ENCODE measurements at places on chromosomes 5 and 9.

DNA sequence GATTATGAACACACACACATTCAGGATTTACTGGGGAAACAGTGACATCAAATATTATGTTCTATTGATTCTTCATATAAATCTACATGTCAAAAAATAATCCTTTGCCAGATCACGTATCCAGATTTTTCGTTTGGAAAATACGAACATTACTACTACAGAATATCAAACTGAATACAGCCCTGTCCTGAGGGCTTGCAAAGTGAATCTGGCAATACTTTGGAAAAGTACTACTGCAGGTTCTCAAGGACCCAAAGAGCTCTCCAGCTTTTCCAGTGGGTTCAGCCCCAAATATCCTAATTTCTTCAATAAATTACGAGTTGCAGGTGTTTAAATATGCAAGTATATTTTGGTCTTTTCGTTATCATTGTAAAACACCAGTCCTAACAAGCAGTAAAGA is 411 bp upstream of the NDUFS4 start:
- DNase-seq = no peak

DNA sequence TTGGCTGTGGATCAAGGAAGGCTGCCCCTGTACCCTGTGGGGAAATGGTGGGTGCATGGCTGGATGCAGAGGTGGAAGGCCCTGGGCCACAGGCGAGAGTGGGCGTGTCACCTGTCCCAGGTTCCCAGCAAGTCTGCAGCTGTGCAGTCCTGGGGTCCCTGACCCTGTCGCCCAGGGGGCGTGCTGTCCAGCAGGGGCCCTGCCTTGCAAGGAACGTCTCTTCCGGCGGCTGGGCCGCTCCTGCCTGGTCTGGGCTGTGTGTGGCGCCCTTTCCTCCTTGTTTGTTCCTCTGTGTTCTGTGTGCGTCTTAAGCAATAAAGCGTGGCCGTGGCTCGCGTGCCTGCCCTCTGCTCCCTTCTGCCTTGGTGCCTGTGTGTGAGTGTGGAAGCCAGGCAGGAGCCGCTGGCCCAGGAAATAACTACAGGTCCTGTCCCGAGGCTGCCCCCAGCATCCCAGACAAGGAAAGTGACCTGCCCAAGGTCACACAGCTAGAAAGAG is 8.4 kb downstream of the SLC2A6 start:
- no peak for DNase-seq

DNA sequence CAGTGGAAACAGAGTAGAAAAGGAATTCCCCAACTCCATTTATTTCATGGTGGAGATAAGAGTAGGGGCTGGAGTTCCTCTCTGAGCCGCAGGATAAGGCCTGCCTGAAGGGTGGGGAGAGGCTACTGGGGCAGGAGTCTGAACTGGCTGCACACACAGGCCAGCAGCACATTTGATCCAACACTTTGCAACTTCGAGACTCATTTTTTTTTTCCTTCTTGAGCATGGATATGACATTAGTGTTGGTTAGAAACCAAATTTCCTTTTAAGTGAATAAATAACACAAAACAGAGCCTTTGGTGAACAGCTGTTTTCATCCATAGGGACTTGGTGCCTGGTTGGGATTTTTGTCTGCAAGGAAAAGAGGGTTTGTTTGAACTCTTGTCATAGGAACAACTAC is 76.6 kb downstream of the RALGPS1 start:
- DNase-seq = no peak

GRCh38 chr5:97162045-97162444 is 19.6 kb upstream of the LIX1 start:
- DNase-seq = peak; percentile 21

DNA sequence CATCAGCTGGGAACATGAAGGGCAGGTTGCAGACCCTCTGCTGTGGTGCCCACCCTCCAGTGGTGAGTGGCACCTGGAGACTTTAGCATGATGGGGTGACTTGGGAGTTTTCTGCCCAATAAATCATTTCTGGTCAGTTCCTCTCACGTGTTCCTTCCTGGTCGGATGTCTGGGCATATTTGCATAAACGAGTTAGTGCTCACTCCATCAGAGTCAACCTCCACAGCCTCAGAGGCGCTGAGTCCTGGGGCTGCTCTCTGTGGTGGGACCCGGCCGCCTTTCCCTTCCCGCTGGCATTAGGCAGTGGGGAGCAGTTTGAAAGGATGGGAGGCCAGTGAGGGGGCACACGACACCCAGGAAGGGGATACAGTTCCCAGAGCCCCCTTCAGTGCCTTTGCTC is 114.0 kb upstream of the FCN2 start:
- no peak for DNase-seq

GRCh38 chr9:33778700-33779351 is 16.5 kb upstream of the PRSS3 start:
- peak; percentile 16 for DNase-seq

DNA sequence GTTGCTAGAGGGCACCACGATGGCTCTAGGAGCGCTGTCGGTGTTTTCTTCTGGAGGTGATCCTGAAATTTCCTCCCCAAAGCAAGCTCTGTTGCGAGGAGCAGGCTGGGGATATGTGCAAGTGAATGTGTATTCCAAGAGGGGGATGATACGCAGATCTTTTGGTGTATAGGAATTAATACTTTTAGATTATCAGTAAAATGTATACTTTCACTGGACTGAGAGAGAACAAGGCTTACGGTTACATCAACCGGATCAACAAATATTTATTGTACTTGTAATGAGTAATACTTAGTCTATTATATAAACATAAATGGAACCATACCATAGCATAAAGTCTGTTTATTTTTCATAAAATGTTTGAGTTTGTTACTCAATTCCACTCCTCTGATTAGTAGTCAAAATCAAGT is 632 bp upstream of the PRKAA1 start:
- no peak for DNase-seq

DNA sequence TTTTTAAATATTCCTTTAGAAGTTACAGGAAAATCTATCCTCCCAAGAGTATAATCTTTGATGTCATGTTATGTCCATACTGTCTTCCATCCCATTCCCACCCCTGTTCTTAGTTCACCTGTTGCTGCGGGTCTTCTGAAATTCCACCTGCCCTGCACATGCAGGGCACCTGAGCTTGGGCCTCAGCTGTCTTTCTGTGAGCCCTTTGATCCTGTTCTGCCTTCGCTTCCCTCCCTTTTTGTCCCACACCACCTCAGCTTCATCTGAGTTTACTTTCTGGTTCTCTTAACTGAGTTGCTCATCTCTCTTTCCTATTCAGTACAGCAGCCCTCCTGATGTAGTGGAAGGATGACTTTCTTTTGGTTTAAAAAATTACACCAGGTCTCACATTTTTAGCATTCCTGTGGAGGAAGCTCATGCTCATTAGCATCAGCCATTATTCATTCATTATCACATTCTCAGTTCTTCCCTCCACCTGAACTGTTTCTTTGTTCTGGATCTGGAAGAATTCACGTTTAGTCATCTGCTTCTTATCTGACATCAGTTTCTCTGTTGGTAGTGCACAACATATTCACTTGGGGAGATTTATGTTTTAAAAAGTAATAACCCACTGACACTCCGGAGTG is 211.0 kb downstream of the ADCY2 start:
- no peak for DNase-seq

- DNase-seq = no peak
Observed at GRCh38 chr9:96484521-96484931, 34.6 kb downstream of the HABP4 start.

DNA sequence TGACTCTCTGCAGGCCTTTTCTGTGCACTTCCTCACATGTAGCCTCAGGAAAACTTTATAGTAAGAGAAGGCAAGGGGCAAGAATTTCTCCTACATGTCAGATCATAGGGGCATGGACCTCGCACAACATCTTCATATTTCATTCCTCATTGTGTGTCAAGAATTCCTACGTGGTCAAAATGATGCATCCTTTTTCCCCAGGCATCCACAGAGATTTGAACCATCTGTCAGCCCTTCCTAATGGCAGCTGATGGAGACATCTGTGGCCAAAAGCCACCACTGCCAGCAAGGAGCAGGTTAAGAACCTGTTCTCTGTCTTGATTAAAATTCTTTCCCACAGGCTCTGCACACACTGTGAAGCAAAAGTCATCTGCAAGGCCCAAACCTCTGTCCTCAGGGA is 42.5 kb downstream of the MFAP3 start:
- DNase-seq = no peak

- no peak for DNase-seq
Observed at GRCh38 chr5:175378444-175379028, 65.4 kb downstream of the DRD1 start.

GRCh38 chr5:133675376-133676154 is 63.2 kb upstream of the FSTL4 start:
- DNase-seq = no peak

- no peak for DNase-seq
Observed at GRCh38 chr5:110251366-110251765, 475.1 kb downstream of the TMEM232 start.

GRCh38 chr5:95385334-95385733 is 5.8 kb upstream of the FAM81B start:
- no peak for DNase-seq

- DNase-seq = no peak
Observed at GRCh38 chr5:135598691-135599395, 20.1 kb upstream of the CXCL14 start.

DNA sequence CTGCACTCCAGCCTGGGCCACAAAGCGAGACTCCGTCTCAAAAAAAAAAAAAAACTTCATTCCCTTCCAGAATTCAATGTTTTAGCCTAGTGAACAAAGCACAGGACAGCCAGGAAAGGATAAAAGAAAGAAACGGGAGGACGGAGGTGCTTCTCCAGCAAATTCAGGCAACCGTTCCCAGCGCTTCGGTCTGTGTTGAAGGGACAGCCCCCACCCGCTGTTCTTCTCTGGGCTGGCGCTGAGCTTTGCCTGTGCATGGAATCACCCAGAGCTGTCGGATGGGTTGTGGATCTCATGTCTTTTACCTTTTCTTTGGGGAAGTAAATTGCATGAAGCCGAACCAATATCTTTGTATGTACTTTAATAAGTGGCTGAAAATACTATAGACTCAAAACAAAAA is 248.4 kb upstream of the IRX2 start:
- no peak for DNase-seq

DNA sequence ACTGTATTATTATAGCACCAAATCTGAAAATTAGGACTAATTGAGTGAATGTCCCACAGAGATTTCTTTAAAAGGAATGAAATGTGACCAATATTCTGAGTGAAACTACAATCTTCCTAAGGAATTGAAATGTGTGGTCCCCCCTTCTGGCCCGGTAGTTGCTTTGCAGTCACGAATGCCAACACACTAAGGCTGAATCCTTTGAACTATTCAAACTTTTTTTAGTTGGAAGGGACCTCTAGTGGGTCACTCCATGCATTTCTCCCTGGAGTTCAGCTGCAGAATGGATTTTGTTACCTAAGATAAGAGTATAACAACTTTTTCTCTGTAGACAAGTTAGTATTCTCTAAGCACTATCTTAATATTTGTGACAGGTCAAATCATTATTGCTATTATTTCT is 2.8 kb downstream of the CDH6 start:
- DNase-seq = no peak

- no peak for DNase-seq
Observed at GRCh38 chr9:100673249-100673648, 95.4 kb downstream of the CAVIN4 start.

DNA sequence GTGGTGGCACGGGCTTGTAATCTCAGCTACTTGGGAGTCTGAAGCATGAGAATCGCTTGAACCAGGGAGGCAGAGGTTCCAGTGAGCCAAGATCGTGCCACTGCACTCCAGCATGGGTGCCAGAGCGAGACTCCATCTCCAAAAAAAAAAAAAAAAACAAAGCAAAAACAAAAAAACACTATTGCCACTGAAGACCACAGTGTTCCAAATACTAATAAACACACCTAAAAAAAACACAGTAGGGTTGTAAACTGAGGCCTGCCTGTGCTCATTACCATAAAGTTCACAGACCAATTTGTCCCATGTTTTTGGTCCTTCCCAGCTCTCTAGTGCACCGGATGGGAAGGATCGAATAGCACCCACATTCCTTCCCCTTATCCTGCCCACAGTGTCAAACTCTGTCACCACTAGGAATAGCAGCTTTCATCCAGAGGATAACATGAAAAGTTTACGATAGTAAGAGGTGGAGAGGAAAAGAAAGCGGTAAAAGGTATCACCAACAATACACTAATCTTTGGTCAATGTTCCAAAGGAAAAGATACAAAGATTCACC is 49.2 kb downstream of the MYO10 start:
- no peak for DNase-seq

- no peak for DNase-seq
Observed at GRCh38 chr9:114363424-114363823, 24.4 kb downstream of the AKNA start.

DNA sequence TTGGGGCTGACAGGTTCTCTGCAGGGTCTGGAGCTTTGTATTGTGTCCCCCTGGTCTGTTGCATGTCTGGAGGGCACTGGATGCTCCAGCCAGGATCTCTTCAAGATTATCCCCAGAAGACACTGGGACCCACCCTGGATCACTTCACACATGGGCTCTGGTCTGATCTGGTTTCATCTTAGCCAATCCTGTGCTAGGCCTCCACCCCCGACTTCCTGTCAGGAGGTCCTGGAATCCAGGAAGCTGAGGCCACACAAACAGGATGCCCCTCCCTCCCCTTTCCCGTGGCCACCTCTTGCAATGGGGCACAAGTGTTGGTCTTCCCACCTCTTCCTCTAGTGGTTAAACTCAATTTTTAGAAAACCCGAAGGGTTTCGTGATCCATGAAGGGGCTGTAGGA is 242.6 kb upstream of the MVB12B start:
- DNase-seq = no peak

- DNase-seq = no peak
Observed at GRCh38 chr5:159518371-159518770, 188.1 kb upstream of the IL12B start.

GRCh38 chr9:132584601-132585560 is 2.5 kb downstream of the BARHL1 start:
- DNase-seq = no peak

DNA sequence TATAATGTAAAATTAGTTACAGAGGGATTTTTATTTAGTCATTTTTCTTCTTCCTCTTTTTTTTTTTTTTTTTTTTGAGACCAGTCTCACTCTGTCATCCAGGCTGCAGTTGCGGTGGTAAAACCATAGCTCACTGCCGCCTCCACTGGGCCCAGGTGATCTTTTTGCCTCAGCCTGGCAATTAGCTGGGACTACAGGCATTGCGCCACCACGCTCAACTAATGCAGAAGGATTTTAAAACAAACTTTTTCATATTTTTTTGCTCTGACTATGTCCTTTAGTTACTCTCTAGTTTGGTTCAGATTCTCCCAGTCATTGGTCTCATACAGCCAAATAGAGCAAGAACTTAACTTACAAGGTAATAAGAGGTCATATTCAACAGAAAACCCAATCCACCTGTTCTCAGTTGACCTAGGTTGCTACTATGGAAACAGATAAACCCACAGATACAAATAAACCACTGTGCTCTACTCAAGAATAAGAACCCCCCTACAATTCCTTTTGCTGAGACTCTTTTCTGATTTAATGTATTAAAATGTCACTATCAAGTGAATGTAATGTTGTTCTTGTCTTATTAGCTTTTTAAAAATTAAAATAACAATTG is 50.1 kb upstream of the TTC39B start:
- no peak for DNase-seq

DNA sequence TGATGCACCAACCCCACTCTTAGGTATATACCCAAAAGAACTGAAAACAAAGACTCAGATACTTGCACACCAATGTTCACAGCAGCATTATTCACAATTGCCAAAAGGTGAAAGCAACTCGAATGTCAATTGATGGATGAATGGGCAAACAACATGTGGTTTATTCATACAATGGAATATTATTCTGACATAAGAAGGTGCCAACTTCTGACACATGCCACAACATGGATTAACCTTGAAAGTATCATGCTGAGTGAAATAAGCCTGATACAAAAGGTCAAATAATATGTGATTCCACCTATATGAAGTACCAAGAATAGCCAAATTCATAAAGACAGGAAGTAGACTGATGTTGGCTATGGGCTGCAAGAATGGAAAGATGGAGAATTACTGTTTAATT is 35.0 kb downstream of the CTNND2 start:
- no peak for DNase-seq
